ENCODE measurements at places on chromosomes 1 and 21. TPM values are rescaled to one million over a fixed set of nuclear protein-coding genes. Genes with fewer than 3 reads are reported as not detected.

Gene FMO2
- not detected for total RNA-seq

Gene FMN2
- total RNA-seq: 1.3 TPM

Gene UBASH3A
- total RNA-seq: not detected

Gene S100A9
- total RNA-seq: not detected

Gene ORC1
- total RNA-seq: 34.4 TPM

Gene HNRNPCL1
- not detected for total RNA-seq

Gene TMPRSS15
- 0.07 TPM for total RNA-seq

Gene EDN2
- total RNA-seq: not detected

Gene TNFAIP8L2
- not detected for total RNA-seq

Gene TMIGD3
- total RNA-seq: not detected

Gene ATP6V1G3
- not detected for total RNA-seq

Gene KLHL12
- total RNA-seq: 14.8 TPM

Gene SPRR5
- not detected for total RNA-seq

Gene SLC30A7
- 26.8 TPM for total RNA-seq

Data from HT1080 (cell line).